Kidney epithelial cell (primary cell): ENCODE measurements at places on chromosomes 4 and X. TPM values are rescaled to one million over a fixed set of nuclear protein-coding genes. Genes with fewer than 3 reads are reported as not detected.

The RAB33A gene
- 3.2 and 3.6 TPM in 2 replicates for total RNA-seq

The CPLX1 gene
- 0.17 TPM in 1 of 2 replicates, not detected in the other for total RNA-seq

The GLRA2 gene
- total RNA-seq: not detected in 2 replicates

The FRMPD4 gene
- total RNA-seq: 0.08 TPM in 1 of 2 replicates, not detected in the other

The FRMPD3 gene
- total RNA-seq: 0.04 TPM in 1 of 2 replicates, not detected in the other

The KLHL5 gene
- total RNA-seq: 56.2 and 57.1 TPM in 2 replicates

The ADH7 gene
- not detected in 2 replicates for total RNA-seq

The LGI2 gene
- 0.25 and 0.75 TPM in 2 replicates for total RNA-seq

The ATRX gene
- 44.6 and 54.8 TPM in 2 replicates for total RNA-seq
